ENCODE measurements at places on chromosomes 3 and 15.

DNA sequence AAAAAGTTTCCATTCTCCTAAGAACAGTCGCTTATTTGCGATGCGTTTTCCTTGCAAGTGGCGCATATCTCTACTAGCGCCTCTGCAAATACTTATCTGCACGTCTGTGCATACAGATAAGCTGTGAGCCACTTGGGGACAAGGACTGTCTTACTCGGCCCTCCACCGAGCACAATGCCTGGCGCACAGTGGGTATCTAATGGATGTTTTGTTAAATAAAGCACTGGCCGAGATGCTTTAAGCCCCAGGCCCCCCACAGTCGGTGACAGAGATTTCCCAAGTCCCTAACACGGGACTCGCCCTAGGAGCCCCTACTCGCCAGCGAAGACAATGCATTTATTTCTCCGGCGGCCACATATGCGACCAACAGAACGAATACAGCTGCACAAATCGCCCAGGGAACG lies 503 bp downstream of the HLTF start:
- no peak for DNase-seq

DNA sequence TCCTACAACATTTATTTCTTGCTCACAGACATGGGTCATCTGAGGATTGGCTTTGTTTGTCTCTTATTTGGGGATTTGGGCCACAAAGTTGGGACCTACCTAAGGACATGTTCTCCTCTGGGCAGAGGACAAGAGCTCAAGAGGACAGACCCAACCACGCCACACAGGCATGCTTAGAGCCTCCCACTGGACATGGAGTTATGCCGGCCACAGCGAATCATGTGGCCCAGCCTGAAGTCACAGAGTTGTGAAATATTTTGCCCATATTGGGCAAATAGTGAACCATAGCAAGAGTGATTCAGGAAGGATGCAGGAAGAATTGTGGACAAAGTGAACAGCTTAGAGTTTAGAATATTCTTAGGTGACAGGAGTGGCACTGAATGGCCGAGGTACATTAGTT lies 9.9 kb downstream of the TRAK1 start:
- DNase-seq, result no peak

- DNase-seq, result no peak
Measured at GRCh38 chr15:47944637-47945288, 176.0 kb upstream of the SLC24A5 start.

DNA sequence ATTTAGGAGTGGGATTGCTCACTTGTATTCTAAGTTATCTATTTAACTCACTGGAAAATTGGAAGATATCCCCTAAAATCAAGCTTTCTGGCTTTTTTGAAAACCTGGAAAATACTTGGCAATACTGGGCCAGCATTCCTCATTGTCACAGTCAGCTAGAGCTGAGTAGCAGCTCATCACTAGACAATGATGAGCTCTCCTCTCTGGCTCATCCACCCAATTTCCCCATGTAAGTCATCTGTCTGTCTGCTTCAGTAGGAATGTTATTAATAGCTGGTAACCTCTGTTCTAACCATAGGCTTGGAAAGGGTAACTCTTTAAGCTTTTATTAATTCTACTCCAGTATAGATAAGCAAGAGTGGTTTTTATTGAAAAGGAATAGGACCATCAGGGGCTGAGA lies 39.7 kb upstream of the PIK3R4 start:
- DNase-seq, result no peak

Measured in glutamatergic neuron (in vitro differentiated cells).